ENCODE measurements at places on chromosomes 2 and 18.

DNA sequence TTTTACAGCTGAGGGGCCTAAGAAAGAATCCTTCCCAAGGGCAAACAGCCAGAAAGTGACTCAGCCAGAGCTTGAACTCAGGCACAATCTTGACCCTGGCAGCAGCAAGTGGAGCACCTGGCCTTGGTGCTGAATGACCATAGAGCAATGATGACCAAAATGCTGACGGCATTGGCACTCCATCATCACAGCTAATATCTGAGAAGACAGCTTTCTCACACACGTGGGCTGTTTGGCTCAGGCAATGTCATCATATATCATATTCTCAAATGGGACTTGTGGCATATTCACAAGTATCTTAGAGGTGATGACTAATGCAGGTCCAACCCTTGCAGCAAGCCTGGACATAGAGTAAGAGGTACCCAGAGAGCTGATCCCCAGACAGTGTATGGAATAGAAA, 443.9 kb upstream of the MYT1L start:
- DNase-seq: no peak

- no peak for DNase-seq
Observed at GRCh38 chr2:46803911-46804670, 111.5 kb downstream of the MCFD2 start.

DNA sequence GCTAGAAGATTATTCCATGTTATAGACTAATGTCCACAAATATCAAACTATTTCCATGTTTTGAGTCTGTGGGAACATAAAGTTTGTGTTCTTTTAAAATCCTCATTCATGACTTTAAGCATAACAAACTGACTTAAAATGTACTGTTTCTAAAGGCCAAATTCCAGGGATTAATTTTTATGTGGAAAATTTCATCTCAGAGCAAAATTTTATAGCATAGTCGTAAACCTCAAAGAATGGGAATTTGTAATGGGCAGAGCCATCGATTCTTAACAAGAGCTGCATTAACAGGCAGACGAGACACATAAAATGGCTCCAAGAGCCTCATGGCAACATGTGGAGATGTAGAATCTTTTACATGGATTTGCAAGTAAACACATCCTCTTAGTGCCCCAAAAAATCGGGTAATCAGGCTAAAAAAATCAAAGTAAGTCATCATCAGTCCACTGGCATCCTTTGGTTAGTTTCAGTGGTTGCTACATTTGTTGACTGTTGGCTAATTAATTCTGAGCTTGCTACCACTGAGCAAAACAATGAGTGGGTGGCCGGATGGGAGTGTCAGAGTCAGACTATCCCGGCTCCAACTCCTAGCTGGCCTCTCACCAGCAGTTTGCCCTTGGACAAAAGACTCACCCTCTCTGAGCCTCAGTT, 119.6 kb downstream of the FAM210A start:
- no peak for DNase-seq

GRCh38 chr2:55511508-55512124, 7.9 kb upstream of the CFAP36 start:
- DNase-seq: no peak

DNA sequence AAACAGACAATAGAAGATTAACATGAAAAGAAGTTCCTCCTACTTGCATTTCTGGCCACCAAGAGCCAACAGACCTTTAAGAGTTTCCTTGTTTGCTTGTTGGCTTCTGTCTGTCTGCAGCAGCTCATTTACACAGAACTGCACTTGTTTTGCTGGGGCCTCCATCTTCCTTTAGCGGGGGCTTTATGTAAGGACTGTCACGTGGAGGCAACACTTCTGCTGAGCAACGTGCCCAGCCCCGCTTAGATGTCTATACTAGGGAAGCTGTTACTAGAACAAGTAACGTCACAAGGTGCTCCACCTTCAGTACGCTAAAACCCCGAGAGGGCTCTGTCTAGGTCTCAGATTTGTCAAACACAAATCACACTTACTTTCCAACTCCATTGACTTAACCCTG, 104.3 kb upstream of the PXDN start:
- no peak for DNase-seq

- DNase-seq: no peak
Observed at GRCh38 chr18:25831301-25831701, 259.1 kb downstream of the SS18 start.

GRCh38 chr2:65518751-65519150, 86.4 kb upstream of the SPRED2 start:
- DNase-seq: no peak

GRCh38 chr2:17133052-17133671, 385.1 kb downstream of the RAD51AP2 start:
- no peak for DNase-seq

DNA sequence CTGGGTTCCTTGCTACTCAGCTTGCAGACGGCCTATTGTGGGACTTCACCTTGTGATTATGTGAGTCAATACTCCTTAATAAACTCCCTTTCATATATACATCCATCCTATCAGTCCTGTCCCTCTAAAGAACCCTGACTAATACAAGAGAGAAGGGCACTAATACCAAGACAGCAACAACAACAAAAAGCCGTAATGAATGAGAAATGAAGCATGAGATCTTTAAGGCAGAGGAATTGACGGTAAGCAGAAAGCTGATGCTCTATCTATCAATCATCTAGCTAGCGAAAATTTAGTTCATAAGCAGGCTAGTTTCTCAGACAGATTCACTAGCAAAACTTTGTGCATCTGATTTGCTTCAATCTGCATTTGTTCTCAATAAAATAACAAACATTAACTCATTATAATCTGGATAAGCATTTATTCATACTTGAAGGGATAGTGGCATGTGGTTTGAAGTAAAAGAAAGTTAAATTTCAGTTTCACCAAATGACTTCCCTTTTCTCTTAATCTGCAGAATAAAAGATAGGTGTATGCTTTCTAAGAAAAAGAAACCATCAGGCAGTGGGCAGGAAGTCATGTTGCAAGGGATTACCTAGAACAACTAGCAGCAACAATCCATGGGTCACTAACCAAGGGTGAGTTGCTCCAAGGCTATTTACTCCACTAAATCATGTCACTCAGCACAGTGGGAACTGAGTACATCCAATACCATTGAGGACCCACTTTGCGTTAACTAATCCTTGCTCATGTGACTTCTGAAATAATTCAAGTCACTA, 376.5 kb downstream of the TMEM182 start:
- DNase-seq: no peak

- DNase-seq: no peak
Observed at GRCh38 chr2:68747413-68747812, 12.8 kb downstream of the ARHGAP25 start.

DNA sequence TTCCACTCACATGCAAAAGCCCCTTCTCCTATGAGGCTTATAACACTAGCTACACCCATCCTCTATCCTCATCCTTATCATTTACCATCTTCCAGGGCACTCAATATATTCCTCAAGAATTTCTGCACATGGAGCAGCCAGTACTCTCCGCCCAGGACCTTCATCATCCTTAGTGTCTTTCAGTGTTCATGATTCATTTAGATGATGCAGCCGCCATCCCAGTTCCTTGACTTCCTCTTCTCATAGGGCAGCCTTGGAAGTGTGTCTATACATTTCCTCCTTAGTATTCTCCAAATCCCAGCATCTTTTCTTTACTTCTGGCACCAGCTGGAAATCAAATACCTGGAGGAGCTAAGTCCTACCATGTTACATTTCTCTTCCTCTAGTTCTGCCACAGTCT, 3.0 kb upstream of the ITSN2 start:
- no peak for DNase-seq

- DNase-seq: no peak
Observed at GRCh38 chr2:229642371-229642770, 72.0 kb downstream of the DNER start.

GRCh38 chr2:228016402-228016801, 145.0 kb downstream of the DAW1 start:
- DNase-seq: no peak
